ENCODE measurements at places on chromosomes 3 and 15. TPM values are rescaled to one million over a fixed set of nuclear protein-coding genes. Genes with fewer than 3 reads are reported as not detected.

CSPG4 gene
- not detected for total RNA-seq

TRA2B gene
- total RNA-seq, result 194 TPM

SPG11 gene
- 76.9 TPM for total RNA-seq

GNAT1 gene
- not detected for total RNA-seq

DNA sequence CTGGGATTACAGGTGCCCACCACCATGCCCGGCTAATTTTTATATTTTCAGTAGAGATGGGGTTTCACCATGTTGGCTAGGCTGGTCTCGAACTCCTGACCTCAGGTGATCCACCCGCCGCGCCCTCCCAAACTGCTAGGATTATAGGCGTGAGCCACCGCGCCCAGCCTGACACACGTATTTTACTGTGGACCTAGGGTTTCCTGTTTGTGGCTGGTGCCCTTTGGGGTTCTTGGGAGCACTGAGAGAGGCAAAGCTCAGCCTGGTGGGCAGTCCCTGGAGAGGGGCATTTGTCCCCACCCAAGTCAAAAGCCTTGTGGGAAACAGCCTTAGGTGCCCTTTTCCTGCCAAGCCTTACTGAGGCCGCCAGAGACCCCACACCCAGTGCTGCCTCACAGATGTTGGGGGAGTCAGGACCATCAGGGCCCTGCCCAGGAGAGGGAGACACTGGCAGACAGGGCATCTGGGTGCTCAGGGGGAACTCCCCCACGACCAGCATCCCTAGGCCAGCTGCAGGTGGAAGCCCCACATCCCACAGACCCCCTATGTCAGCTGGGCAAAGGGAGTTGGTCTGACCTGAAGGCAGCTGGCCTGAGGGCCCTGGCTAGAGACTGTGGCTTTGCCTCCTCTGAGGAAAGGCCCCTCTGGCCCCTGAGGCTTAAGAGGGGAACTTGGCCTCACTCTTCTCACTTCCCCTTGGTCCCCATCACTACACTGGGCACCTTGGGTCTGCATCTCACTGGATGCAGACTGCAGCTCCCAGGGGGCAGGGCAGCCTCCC, 35.1 kb downstream of the DNAH1 start:
- no peak for DNase-seq

DNA sequence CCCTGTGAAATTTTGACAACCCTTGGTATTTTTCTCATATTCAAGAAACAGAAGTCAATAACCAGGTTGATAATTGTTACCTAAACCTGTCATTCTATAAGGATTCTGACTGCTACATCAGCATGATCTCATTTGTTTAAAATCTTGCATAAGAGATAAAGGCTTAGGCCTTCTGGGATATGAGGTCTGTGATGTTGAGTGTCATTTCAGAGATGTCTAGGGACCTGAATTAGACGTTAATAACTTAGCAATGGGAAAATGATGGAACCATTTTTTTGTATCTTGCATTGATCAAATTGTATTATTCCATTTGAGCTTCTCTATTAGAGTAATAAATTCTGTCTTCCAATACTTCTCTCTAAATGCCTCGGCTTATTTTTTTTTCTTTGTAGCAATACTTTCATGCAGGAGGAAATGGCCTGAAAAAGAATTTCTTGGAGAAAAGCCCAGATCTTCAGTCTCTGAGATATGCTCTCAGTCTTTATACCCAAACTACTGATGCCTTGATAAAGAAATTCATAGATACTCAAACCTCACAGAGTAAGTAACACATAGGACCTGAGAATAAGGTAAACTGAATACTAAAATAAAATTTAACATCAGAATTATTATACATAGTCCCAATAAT, 589.3 kb downstream of the UNC13C start:
- no peak for DNase-seq

CCR2 gene
- 167 TPM for total RNA-seq

DNA sequence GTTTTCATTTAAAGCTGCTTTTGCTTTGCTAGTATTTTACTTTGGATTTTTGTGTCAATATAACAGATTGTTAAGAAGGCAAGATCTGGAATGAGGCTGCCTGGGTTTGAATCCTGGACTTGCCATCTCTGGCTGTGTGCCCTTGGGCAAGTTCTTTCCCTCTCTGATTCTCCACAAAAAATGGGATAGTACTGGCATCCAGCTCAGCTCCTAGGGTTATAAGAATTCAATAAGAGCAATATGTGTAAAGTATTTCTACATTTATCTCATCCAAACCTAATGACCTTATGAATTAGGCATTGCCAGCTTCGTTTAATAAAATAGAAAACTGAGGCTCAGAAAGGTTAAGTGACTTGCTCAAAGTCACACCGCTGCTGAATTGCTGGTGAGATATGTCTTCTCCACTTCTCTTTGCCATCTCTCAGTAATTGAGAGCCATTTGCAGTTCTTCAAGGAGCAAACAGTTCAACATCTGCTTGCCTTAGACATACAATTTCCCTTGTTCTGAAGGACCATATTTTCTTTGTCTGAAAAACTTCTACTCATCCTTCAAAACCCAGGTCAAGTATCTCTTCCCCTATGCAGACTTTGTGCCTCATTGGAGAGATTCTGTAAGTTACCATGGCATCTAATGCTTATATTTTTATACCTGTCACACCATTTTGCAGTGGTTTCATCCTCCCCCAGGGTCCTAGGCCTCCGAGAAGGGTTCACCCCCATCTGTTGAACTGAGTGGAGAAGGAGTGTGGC, 80.8 kb upstream of the TLE3 start:
- DNase-seq, result no peak

MEGF11 gene
- total RNA-seq, result not detected

DNA sequence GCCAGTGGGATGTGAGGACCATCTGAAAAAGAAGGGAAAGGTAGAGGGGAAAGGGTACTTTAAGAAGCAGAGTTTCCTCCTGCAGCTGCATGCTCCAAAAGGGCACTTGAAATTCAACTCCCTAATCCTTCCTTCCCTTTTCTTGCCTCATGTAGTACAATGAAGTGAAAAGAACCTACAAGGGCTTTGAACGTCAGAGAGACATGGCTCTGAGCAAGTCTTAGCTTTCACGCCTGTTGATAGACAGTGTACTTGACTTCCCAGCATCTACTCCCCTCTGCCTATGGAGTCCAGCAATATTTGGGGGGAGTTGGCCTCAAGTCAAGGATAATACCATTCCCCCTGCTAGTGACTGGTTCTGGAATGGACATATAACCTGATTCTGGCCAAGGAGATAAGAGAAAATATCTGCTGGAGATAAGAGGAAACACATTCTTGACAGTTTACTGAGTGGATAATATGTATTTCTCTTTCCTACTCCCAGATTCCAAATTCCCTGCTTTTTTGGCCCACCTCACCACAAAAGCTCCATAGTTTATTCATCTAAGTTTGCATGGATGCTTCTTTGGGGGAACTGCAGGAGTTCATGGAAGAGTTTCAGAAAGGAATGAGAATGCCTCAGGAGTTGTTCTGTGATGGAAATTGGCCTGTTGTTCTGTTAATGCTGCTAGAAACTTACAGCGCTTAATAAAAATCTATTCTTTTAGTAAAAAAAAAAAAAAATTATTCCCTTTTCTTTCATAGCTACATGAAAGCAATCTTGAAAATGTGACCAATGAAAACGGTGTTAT, 193.0 kb upstream of the TPM1 start:
- DNase-seq, result no peak

FOXB1 gene
- 5.2 TPM for total RNA-seq

- no peak for DNase-seq
These were observed 33.9 kb upstream of the LCTL start for GRCh38 chr15:66599536-66600239.

SKOR1 gene
- total RNA-seq, result 0.25 TPM

DNA sequence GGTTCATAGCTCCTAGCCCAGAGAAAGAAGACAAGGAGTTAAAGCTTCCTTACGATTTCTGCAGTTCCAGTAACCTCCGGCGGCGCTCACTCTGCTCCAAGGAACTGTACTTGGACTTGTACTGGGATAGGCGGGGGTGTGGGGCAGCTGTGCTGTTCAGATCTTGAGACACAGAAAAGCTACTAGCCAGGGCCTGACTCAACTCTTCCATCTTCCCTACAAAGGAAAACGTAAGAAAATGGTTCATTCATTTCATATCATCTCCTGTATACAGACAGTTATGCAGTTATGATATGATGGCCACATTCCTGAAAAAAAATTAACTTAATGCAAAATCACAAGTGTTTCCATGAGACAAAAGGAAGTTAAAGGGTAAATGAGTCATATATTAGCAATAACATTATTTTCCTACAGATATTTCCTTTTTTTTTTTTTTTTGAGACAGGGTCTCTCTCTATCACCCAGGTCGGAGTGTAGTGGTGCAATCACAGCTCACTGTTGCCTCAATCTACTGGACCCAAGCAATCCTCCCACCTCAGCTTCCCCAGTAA, 4.6 kb downstream of the SNUPN start:
- DNase-seq, result no peak

DNA sequence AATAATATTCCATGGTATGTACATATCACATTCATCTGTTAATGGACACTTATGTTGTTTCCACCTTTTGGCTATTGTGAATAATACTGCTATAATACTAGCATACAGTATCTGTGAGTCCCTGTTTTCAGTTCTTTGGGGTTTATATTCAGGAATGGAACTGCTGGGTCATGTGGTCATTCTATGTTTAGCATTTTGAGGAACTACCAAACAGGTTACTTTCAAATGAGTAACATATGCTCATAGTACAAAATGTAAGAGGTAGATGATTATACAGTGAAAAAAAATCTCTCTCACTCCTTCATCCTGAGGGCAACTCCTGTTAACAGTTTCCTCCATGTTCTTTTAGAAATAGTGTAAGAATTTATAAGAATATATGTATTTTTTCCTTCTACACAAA, 162.2 kb downstream of the PLD1 start:
- DNase-seq, result no peak

GRCh38 chr3:30948426-30948825, 54.0 kb upstream of the GADL1 start:
- no peak for DNase-seq

GRCh38 chr3:149566292-149566975, 91.4 kb downstream of the WWTR1 start:
- DNase-seq, result no peak

DNA sequence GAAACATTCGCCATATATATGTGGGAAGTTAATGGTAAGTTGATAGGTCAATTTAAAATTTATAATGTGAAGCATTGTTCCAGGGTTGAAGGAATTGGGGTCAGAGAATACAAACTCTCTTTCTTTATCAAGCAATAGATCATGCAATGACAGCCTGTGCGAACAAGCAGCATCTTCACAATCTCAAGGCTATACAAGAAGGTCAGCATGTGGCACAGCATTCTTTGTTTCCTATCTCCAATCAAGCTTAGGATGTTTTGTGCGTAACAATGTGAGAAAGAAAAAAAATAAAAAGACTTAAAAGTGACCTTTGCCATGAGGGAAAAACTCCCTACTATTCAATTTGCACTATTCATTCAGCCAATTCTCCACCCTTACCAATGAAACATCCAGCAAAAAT, 288.1 kb upstream of the NECTIN3 start:
- DNase-seq, result no peak

SKIC8 gene
- total RNA-seq, result 35.7 TPM

DNA sequence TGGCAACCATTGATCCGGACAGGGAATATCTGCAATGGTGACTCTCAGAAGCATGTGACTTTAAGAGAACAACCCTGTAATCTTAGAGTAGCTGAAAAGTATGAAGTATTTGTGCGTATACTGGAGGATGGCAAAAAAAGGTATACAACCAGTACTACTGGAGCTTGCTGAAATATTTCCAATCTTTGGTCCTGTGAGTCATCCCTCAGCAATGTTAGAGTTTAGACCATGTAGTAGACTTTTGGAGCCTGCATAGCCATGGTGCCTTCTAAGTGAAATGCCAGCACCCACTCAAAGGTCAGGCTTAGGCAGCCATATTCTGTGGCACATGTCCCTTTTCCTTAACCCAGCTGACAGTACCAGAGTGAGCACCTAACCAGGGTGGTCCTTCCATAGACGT, 429.4 kb downstream of the NTRK3 start:
- no peak for DNase-seq

DNA sequence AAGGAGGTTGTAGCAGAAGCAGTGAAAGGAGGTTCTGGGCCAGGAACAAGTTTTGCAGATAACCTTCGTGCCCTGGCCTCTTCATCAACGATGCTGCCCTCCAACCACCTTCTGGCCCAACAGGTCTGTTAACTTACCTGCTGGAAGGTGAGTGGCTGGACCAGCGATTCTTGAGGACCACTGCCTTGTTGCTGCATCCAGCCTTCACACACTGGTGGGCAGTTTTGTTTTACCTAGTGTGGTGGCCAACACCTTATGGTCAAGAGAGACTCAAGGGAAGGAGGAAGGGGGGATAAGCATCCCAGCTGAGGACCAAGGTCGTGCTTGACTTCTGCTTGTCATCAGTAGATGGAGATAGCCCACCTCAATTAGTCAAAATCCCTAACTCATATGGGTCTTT, 7.8 kb upstream of the MAGEF1 start:
- DNase-seq, result peak; percentile 12

GRCh38 chr3:170778240-170779217, 91.5 kb downstream of the RPL22L1 start:
- DNase-seq, result no peak

TRIM42 gene
- total RNA-seq, result not detected

IQCF5 gene
- not detected for total RNA-seq

- DNase-seq, result no peak
These were observed 21.7 kb downstream of the THSD4 start for GRCh38 chr15:71136793-71137518.

LRRC34 gene
- total RNA-seq, result 5.6 TPM

SYNPR gene
- not detected for total RNA-seq

ABTB1 gene
- 34.3 TPM for total RNA-seq

GRCh38 chr3:150251187-150252062, 156.7 kb upstream of the TSC22D2 start:
- no peak for DNase-seq

DNA sequence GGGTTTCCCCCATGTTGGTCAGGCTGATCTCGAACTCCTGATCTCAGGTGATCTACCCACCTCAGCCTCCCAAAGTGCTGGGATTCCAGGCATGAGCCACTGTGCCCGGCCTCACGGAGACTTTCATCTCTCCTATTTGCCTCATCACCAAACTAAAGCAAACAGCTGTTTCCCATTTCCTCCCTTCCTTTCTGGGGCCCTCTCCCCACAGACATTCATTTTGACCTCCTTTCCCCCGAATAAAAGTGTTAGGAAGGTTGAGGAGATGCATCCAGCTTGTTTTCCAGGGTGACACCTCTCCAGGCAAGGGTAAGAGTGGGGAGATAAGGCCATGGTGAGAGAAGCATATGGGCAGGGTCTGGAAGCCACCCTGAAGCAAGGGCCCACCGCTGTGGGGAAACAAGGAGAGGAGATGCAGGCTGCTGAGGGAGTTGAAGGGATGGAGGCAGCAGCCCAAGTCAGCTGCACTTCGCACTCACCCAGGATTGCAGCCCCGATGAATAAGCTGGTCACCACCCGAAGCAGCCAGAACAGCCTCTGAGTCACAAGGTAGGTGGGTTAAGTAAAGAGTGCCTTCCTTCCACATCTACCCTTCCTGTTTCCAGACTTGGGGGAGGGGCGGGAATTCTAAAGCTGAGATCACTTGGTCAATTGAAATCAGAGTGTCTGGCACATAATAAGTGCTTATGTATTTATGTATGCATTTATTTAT, 7.7 kb downstream of the DUOXA2 start:
- DNase-seq, result no peak

GOLGA6D gene
- total RNA-seq, result not detected
